Fibroblast of the conjunctiva (primary cell): ENCODE measurements at places on chromosomes 5 and 9.

DNA sequence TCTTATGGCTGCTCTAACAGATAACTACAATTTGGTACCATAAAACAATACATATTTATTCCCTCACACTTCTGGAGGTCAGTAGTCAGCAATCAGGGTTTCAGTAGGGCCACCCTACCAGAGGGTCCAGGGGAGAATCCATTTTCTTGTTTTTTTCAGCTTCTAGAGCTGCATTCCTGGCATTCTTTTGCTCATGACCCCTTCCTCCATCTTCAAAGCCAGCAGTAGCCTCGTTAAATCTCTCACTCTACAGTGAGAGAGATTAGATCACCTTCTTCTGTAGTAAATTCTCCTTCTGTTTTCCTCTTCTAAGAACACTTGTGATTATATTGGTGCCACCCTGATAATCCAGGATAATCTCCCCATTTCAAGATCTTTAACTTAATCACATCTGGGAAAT, 187.4 kb downstream of the RFK start:
- no peak for DNase-seq

DNA sequence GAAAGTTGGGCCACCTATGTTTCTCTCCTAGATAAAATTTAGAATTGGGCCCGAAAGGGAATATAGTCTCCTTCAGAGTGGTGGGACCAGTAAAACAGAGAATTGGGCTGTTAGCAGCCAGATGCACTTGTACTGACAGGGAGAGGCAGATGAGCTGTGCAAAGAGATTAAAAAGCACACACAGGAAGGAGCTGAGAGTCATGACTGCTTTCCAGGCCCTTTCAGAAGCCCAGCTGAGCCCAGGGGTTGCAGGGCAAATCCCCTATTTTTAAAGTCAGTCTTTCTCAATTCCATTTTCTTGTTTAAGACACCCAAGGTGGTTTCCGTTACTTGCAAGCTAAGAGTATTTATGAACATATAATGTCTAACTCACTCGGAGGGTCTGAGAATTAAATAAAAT, 130.4 kb downstream of the PRELID2 start:
- DNase-seq, result no peak

- no peak for DNase-seq
Measured at GRCh38 chr5:31786090-31786631, 147.2 kb downstream of the PDZD2 start.

DNA sequence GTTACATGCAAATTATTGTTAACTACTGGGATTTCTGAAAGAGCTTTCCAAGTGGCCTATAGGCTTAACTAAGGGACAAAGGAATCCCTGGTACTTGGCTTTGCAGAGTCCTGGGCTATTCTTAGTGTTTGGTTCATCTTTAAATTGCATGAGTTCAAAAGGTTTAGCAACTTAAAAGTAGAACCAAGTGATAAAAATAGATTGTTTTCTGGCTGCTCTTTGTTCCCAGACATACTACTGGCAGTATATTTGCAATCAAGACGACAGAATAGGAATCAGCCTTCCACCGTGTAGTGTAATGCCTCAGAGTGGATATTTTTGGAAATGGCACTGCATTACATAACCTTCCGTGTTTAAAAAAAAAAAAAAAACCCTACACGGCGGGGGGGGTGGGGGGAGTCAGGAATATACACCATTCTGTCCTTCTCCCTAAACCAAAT, 1.0 kb downstream of the NREP start:
- no peak for DNase-seq

DNA sequence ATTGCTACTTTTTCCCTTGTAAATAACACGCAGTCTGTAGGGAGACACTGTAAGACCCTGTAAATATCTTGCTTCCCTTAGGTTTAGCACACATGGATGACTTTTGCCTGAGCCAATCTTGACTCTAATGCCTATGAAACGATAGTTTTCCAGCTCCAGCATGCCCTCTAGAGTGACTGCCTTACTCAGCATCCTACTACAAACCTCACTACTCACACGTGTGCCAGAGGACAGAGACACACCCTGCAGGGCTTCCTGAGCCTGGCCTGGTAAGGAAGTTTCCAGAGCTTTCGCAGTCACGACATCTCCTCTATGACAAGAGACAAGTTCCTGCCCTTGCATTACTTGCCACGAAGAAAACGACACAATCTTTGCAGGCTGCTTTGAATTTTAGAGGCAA, 138.1 kb downstream of the ATPSCKMT start:
- DNase-seq, result peak; percentile 43

GRCh38 chr9:74322661-74323314, 174.3 kb upstream of the RORB start:
- DNase-seq, result no peak

- DNase-seq, result no peak
Measured at GRCh38 chr5:174272671-174273070, 227.2 kb downstream of the NSG2 start.

GRCh38 chr5:64000096-64000495, 37.9 kb upstream of the HTR1A start:
- no peak for DNase-seq

DNA sequence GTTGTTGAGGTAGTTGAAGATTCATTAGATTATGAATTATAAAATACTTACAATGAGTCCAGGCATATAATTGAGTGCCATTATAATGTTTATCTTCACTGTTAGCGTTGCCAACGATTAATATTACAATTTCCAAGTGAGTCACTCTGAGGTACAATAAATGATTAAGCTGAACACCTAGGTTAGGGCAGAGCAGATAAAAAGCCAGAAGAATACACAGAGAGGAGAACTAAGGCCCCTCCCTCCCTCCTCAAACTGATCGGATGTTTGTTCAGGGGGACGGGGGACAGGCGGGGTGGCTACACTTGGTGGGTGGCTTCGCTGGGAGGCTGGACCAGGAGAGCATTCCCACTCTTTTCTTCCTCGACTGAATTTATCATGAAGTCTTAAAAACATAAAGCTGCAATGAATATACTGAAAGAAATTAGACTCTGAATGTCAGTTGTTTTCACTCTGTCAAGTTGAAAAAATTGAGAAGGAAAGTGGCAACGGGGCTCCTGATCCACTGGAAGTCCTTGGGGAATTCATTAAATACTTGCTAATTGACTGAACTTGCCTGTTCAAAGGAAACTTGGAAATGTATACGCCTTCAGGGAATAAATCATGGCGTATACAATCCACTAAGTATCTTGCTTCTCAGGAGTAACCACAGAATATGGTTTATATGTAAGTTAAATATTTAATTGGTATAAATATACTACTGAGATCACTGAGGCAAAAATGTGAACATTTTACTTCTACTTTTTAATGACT, 198.1 kb downstream of the TSSK1B start:
- no peak for DNase-seq

DNA sequence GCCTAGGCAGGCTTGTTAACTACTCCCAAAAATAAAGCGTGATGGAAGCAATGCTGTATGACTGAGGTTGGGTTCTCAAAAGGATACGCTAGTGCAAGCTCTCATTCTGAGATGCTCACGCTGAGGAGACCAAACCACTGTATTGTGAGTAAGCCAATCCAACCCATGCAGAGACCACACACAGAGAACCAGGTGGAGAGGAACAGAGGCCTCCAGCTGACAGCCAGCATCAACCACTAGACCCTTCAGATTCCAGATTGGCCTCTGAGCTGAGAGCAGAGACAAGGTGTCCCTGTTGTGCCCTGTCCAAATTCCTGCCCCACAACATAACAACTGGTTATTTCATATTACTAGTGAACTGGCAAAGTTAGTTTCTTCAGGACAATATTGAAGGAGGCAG, 4.5 kb downstream of the TSTD2 start:
- DNase-seq, result no peak

- no peak for DNase-seq
Measured at GRCh38 chr5:128693764-128694163, 155.7 kb upstream of the FBN2 start.

DNA sequence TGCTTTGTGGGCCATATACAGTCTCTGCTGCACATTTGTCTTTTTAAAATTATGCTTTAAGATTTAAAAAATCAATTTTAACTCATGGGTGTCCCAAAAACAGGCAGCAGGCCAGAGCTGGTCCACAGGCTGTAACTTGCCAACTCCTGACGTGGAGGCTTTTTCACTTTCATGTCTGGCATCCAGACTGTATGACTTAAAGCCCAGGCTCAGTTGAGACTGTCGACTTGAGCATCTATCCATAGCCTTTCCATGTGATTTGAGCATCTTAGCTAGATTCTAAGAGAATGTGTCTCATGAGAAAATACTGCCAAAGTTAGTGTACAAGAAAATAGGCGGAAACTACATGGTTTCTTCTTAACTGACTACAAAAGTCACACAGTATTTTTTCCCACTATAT, 559.0 kb upstream of the TUSC1 start:
- DNase-seq, result no peak

- no peak for DNase-seq
Measured at GRCh38 chr5:52690236-52690768, 97.4 kb upstream of the ITGA1 start.

DNA sequence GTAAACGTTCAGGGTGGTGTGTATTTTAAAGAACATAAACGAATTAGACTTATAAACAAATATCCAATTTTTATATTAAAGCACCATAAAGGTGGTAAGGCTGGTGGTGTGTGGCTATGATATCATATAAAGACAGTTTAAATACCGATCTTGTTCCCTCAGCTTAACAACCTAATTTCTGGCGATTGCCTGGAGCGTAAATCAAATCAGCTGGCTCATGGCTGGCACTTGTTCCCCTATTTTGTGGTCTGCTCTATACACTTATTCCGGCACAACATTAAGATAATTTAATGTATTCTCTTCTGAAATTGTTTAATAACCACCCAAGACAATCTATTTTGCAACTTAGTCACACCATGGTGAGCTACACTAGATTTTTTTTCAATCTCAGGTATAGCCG, 2.4 kb upstream of the HAPLN1 start:
- no peak for DNase-seq

- DNase-seq, result no peak
Measured at GRCh38 chr9:135306699-135307098, 172.9 kb upstream of the PPP1R26 start.

DNA sequence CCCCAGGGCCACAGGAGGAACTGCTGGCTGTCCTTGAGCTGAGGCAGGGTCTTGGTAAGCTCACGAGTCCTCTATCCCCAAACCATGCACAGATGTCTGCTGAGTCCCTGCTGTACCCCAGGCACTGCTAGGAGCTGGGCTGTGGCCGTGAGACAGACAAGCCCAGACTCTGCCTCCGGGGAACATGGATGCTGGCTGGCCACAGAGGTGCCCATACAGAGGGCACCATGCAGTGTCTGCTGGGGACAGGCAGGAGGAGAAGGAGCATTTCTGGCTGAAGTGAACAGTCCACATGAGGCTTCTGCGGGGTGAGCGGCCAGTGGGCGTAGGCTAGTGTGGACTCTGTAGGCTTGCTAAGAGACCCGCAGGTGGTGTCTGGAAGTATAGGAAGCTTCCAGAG, 4.8 kb upstream of the SEC16A start:
- no peak for DNase-seq

DNA sequence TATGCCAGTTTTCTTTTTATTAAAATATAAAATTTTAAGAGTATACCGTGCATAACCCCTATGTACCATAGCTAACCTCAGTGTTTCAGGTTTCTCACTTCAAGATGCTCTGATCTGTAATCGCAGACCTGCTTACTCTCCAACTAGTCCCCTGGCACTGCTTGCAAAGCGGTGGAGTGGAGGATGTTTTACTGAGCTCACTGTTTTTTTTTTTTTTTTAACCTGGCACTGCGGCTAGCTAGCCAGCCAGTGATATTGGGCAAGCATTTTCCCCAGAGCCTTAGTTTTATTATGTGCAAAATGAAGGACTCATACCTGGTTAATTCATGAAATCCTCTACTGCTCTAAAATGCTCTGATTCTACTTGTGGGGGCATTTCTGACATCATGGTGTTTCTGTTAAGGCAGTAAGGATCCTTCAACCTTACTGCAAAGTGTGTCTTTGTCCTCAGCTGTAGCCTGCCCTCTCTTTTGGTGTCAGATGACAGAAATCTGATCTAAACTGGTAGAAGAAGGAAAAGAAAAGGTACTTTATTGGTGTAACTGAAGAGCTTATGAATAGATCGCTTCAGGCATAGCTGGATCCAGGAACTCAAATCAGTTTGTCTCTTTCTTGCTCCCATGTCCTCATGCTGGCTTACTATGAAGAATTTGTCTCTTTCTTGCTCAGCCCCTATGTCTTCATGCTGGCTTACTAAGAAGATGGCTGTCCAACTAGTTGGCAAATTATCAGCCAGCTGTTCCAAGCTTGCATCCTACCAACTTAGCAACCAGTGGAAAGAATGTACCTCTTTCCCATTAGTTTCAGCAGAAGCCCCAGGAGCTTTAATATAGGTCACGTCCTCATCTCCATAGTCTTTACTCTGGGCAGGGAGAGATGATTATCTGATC, 59.8 kb downstream of the DOCK2 start:
- DNase-seq, result peak; percentile 43

DNA sequence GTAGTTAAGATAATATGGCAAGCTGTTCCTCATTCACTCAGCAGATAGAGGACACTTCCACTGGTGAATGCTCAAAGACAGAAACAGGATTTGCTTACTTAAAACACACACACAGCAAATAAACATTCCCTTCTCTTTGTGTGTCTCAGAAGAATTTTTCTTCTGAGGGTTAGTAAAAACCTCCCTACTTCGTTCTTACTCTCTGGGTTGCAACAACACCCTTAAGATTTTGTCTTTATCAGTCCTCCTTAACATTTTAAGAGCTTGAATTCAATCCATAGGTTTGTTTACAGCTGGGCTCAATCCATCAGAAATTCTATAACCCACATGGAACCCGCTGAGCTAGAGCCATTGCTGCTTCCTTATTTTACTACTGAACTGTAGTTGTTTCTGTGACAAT, 237.4 kb upstream of the PIK3R1 start:
- no peak for DNase-seq

DNA sequence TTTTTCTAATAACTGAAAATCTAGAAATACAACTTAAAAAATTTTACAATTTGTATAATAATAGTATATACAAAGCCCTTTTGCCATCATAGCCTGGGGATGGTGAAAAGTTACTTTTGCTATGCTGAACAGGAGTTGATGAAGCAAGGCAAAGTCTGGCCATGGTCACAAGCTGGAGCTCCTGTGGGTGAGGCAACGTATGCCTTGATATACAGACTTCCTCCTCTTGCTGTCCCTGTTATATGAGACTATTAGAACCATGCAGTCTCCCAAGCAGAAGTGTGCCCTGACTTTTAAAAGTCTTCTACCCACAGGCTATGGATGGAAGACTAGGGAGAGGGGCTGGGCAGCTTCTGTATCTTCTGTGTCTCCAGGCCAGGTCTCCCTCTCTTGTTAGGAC, 15.7 kb downstream of the FAM151B start:
- no peak for DNase-seq

- DNase-seq, result peak; percentile 46
Measured at GRCh38 chr5:172452398-172453205, 1.7 kb downstream of the SH3PXD2B start.

- no peak for DNase-seq
Measured at GRCh38 chr9:29830821-29831220, 2257.5 kb upstream of the C9orf72 start.

GRCh38 chr9:84788803-84789462, 119.4 kb downstream of the NTRK2 start:
- DNase-seq, result no peak

GRCh38 chr9:81858657-81859430, 69.4 kb upstream of the SPATA31D4 start:
- no peak for DNase-seq

- DNase-seq, result no peak
Measured at GRCh38 chr5:124477577-124477976, 268.9 kb downstream of the ZNF608 start.
